Upper lobe of left lung (tissue), 6 donors: ENCODE measurements at places on chromosomes 7 and 10.

GRCh38 chr7:129742256-129742655 is 130.7 kb downstream of the NRF1 start:
- DNase-seq = no peak

DNA sequence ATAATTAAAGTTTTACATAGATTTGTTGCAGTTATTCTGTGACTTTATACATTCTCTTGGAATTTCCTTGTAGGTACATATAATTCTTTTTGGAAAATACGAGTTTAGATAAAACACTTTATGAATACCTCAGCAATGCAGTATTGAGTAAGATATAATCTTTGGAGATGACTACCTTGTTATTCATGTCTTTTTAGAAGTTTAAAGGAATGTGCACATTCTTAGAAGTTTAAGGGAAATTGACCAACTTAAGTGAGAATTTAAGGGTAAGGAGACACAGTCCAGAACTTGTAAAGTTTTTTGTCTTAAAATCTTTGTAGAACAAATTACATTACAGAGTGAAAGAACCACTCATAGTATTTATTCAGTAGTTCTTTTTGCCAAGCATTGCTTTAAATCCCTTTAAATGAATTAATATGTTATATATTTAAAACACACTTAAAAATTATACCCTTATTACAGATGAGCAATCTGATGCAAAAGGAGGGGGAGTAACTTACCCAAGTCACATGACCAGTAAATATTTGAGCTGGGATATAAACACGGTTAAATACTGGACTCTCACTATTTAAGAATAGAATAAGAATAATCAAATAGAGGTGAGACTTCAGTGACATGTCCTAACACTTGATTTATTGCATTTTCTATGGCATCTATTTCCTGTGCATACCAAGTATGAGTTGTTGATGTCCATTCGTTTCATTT is 139.5 kb upstream of the FERD3L start:
- no peak for DNase-seq

- no peak for DNase-seq
Measured at GRCh38 chr10:128151031-128151430, 24.8 kb upstream of the MKI67 start.

- DNase-seq = no peak
Measured at GRCh38 chr7:6730343-6730633, 23.5 kb upstream of the ZNF12 start.

GRCh38 chr7:151078233-151079040 is 2.2 kb downstream of the FASTK start:
- peak; percentile 69 for DNase-seq

DNA sequence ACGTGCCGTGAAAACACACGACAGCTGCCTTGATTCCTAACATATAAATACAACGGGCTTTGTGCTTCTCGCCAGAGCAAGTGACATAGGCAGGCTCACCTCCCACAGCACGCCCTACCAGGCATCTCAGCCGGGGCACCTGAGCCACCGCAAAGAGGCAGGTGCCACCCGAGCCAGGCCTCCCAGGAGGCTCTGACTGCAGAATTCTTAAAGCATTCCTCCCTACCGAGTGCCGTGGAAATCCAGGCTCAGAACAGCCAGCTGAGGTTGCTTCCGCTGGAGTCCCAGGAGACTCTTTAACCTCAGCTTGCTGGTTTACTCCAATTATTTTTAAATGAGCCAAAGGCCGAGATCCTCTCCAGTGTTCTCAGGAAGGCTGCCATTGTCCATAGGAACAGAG is 206.5 kb downstream of the USP6NL start:
- DNase-seq = no peak
